ENCODE measurements at places on chromosomes 11 and 22.

- no peak for DNase-seq
Measured at GRCh38 chr11:15276621-15277020, 161.9 kb downstream of the INSC start.

- DNase-seq: no peak
Measured at GRCh38 chr22:37088750-37089408, 20.6 kb downstream of the TMPRSS6 start.

DNA sequence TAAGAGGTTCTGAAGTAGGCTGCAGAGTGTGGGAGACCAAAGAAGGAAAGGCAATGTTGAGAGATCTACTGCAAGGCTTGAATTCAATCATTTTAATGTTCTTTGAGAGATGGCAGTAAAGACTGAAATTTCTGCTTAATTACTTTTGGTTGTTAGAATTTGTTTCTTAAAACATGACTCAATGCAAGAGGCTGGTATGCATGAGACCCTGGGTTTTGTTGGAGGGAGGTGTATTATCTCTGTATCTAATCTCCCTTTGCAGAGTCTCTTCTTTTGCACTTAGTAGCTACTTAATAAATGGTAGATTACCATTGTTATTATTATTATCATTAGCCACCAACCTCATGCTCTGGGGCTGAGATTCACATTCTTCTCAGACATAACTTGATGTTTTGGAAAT, 87.4 kb upstream of the DRD2 start:
- DNase-seq: no peak

GRCh38 chr11:12259956-12260355, 117.4 kb upstream of the PARVA start:
- DNase-seq: no peak

DNA sequence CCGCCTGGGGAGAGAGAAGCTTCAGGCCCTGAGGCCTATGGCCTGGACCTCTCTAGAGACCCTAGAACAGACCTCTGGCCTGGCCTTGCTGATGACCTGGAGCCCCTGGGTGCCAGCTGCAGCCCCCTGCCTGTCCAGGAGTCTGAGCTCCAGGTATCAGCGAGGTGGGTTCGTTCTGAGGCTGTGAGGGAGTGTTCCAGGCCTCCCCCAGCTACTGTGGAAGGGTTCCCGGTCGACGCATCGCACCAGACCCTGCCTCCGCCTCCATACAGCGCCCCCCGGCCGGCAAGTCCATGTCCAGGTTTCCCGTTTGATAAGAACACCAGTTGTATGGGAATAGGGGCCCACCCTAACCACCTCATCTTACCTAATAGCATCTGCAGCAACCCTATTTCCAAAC, 111.1 kb downstream of the KCNQ1 start:
- DNase-seq: no peak

- no peak for DNase-seq
Measured at GRCh38 chr11:46594374-46594700, 514 bp upstream of the AMBRA1 start.

DNA sequence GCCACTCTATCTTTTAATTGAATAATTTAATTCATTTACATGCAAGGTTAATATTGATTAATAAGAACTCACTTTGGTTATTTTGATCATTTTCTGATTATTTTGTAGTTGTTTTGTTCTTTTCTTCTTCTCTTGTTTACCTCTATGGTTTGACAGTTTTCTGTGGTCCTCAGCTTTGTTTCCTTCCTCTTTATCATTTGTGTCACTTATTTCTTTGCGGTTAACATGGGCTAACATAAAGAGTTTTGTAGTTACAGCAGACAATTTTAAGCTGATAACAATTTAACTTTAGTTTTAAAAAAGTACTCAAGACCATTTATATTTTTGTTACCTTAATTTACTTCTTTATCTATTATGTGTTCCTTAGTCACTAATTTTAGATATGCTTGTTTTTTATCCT, 1032.8 kb upstream of the RAG2 start:
- DNase-seq: no peak

- no peak for DNase-seq
Measured at GRCh38 chr11:26777372-26777808, 55.5 kb upstream of the SLC5A12 start.

- no peak for DNase-seq
Measured at GRCh38 chr11:13538044-13538443, 42.2 kb upstream of the PTH start.

GRCh38 chr11:19284881-19285280, 44.1 kb upstream of the E2F8 start:
- no peak for DNase-seq

- DNase-seq: no peak
Measured at GRCh38 chr22:29715705-29716104, 4.1 kb upstream of the CABP7 start.

- DNase-seq: no peak
Measured at GRCh38 chr11:85898456-85898855, 43.3 kb downstream of the CCDC83 start.

- no peak for DNase-seq
Measured at GRCh38 chr11:35234460-35235156, 95.6 kb downstream of the CD44 start.

- DNase-seq: no peak
Measured at GRCh38 chr11:30861531-30861930, 275.4 kb upstream of the MPPED2 start.

- DNase-seq: no peak
Measured at GRCh38 chr11:1460396-1460985, 26.1 kb downstream of the MOB2 start.

DNA sequence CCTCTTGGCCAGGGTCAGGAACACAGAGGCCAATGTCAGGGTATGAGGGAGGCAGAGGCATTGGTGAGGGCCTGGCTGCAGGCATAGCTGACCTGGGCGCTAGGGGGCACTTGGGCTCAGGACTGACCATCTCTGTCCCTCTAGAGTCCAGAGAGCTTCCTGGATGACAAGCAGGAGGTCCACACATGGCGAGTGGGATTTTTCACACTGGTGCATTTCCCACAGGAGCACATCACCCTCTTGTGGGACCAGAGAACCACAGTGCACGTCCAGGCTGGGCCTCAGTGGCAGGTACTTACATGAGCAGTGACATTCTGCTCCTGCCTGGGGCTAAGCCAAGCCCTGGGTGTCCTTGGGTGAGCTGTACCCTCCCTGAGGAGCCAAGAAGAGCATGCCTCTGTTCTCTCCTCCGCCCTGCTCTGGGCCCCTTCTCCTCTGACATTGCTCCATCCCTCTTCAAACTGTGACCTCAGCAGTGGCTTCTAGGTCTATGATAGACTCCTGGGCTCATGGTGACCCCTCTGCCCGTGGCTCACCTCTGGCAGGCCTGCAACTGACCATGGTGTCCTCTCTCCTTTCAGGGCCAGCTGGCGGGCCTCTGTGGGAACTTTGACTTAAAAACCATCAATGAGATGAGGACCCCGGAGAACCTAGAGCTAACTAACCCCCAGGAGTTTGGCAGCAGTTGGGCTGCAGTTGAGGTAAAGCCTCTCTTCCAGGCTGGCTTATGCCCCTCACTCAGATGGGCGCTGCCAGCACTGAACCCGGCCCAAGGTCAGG, 46.6 kb downstream of the OTOG start:
- DNase-seq: no peak

DNA sequence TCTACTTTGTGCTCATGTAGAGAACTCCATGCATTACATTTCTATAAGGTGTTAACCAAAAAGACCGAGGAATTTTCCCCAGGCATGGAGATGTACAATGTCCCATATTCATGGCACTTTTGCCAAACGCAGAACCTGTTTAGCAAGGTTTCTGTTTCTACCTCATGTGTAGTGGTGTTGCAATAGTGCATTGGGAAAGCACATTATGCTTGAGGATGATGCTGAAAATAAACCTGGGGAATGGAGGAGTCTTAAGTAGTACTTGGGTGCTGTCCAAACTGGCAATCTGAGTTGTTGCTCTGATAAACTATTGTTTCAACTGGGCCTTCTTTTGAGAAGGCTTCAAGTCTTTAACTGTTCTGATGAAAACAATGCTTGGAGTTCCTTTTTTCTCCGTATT, 11.5 kb upstream of the MUC15 start:
- DNase-seq: no peak

DNA sequence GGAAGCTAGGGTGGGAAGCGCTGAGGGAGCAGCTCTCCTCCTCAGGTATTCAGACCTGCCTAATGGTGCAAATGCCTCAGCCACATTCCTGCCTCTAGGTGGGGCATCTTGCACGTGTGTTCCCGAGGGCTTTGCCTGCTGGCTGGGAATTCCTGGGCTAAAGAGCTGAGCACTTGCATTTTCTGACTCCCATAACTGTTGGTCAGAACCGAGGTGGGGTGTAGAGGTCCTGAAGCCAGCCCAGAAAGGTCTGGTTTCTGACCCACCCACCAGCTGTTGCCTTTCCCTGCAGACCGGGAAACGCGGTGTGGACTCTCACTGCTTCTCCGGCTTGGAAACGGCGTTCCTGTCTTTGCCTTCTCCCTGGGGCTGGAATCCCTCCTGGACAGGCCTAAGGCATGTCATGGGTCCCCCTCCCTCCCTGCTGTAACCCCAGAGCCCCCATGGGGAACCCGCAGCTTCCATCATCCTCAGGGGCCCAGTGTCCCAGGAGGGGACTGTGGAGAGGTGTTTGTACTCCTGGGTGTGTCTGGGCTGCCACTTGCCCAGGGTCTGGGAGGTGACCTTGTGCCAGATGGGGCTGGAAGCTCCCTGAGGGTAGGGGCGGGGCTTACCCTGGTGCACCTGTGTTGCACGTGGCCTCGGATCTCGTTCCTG, 24.0 kb upstream of the SMIM38 start:
- DNase-seq: no peak

- no peak for DNase-seq
Measured at GRCh38 chr11:112520354-112520753, 259.7 kb upstream of the PLET1 start.

GRCh38 chr11:75254326-75254725, 13.8 kb downstream of the TPBGL start:
- DNase-seq: no peak

DNA sequence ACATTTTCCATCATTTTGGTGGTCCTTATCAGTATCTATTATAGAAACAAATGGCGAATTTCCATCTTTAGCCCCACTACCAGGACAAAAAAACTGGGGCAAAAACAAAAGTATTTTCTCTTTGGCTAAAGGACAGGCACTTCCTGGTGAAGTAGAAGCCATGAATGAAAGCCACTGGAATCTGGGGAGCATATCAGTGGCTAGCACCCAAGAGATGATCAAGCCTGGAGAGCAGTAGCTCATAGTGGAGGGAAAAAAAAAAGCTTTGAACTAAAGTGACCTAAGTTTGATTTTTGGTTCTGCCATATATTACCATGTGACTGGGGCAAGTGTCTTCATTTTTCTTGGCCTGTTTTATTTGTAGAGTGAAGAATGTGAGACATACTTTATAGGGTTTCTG, 272.3 kb downstream of the GUCY1A2 start:
- no peak for DNase-seq

DNA sequence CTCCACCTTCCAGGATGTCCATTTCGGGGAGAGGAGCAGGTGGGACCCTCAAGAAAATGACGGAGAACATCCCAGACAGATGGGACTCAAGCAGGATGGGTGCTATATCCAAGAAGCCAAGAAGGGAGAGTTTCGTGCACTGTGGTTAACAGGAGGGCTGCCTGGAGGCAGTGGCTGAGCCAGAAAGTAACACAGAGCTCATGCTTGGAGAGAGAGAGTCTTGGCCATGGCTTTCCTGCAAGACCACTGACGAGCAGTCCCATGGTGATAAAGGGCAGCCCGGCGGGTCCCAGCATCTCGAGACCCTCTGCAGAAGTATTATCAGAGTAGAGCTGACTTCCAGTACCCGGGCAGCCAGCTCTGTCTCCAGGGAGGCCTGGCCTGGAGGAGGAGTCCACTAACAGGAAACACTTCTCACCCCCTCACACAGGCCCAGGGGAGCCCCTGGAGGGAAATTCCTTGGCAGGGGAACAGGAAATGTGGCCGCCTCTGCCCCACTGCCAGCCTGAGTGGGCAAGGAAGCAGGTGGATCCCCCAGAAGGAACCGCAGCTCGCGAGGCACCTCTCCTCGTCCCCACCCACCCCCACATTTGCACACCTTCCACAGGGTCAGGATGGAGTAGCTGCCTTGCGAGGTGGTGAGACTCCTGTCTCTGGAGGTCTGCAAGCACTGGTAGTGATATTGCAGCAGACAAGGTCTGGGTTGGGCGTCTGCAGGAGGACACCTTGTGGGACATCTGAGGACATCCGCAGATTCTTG, 32.2 kb downstream of the CYTH4 start:
- no peak for DNase-seq

- no peak for DNase-seq
Measured at GRCh38 chr11:117023178-117023577, 75.0 kb downstream of the SIK3 start.

GRCh38 chr11:56740886-56741285, 7.6 kb downstream of the OR9G4 start:
- no peak for DNase-seq

- no peak for DNase-seq
Measured at GRCh38 chr22:32627091-32627490, 152.5 kb downstream of the FBXO7 start.

- DNase-seq: no peak
Measured at GRCh38 chr11:19777039-19777376, 64.4 kb downstream of the NAV2 start.

- no peak for DNase-seq
Measured at GRCh38 chr11:78840200-78840599, 265.5 kb upstream of the NARS2 start.

DNA sequence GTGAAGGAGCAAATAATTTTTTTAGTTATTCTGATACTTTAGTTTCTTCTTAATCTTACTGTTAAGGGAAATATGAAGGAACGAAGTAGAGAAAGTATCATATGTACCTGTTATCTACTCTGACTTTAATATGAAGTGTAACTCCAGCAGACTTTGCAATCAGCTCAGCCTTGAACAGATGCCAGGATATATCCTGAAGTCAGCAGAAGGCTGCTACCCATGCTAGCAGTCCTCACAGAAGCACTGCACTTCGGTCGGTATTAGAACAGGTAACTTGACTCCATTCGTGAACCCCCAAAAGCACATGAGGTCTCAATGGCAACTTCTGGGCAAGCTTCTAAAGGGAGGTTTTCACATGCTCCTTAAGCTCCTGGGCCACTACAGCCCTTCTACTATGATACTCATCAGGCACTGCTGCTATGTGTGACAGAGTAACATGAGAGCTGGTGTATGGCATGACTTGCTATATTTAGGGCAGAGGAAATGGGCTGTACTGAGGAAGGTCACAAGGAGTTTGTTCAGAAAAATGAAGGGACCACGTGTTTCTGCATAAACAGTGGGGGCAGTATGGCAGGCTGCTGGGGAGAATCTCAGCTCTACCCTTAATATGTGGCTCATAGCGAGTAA, 344.1 kb downstream of the SOX6 start:
- DNase-seq: no peak
